Hematopoietic multipotent progenitor cell (in vitro differentiated cells): ENCODE measurements at places on chromosomes 6 and 20.

DNA sequence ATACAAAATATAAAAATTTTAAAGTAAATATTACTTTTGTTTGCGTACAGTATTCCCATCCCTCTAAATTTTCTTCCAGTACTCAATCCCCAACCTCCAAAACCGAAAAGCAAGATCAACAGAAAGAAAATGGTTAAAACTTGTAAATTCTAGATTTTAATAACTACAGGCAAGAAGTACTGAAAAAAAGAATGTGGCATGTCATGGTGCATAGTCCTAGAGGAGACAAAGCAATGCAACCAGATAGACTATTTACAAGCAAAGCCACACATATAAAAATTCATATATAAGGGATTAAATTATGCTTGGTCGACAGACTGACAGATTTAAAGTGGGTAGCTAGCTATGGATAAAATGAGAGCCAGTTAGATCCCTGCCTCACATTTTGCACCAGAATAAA is 56.5 kb upstream of the HFE start:
- no peak for DNase-seq

DNA sequence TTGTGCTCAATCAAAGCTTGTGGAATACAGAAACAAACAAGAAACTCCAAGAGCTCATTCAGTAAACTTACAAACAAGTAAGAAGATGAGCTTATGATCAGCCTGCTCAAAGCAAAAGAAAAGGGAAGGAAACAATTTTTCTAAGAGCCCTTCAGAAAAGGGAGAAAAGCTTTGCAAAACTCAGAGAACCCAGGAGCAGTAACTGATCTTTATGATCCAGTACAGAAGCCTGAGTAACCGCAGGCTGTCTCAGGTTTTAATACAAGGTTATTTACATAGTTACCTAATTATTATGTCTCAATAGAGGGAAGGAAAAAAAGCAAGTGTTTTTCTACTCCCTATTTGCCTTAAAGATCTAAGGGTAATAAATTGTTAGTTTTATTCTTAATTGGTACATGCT is 226.5 kb downstream of the MAFB start:
- no peak for DNase-seq

- DNase-seq: no peak
Observed at GRCh38 chr20:29878281-29878741, 1379.2 kb upstream of the DEFB115 start.

DNA sequence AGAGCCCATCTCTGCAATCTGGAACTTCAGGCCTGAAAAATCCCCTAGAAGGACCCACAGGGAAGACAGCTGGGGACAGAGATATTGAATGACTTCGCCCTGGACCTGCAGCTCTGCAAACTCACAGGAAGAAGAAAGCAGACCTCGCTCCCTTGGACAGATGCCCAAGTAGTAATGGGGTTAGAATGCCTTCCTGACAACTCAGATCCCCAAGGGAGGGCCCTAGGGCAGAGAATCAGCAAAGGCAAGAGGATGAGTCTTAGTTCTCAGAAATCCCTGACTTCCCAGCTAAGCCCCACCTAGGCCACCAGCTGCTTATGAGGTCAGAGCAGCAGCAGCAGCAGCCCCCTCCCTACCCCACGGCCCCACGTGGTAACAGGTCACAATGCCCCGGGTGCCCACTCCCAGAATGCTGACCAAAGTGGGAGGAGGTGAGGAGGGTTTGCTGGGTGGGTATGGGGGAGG is at the start of gene C20orf141:
Gene C20orf141, plus strand, starts transcription at position 401 of the 465 bp plus-strand sequence. CDS start 198 bp downstream, outside the sequence.
- no peak for DNase-seq

- DNase-seq: no peak
Observed at GRCh38 chr6:17475606-17476244, 82.3 kb downstream of the CAP2 start.

DNA sequence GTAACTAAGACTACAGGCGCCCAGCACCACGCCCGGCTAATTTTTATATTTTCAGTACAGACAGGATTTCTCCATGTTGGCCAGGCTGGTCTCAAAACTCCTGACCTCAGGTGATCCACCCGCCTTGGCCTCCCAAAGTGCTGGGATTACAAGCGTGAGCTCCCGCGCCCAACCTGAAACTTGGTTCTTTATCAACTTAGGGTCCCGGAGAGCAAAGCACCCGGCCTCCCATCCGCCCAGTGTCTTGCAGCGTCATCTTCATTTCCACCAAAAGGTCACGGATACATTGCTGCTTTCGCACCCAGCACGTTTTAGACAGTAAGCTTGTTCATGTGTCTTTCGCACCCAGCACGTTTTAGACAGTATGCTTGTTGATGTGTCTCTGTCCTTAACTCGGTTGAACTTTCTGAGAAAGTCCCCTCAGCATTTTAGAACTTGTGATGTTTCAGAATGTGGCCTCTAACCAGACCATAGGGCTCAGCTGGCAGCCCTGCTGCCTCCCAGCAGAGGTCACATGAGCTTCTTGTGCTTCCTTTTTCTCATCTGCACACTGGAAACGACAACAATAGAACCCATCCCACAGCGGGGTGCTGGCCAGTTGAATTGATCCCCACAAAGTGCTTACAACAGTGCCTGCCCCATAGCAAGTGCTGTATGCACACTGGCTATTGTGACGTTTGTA is 48.8 kb downstream of the PRR18 start:
- DNase-seq: peak; percentile 38

DNA sequence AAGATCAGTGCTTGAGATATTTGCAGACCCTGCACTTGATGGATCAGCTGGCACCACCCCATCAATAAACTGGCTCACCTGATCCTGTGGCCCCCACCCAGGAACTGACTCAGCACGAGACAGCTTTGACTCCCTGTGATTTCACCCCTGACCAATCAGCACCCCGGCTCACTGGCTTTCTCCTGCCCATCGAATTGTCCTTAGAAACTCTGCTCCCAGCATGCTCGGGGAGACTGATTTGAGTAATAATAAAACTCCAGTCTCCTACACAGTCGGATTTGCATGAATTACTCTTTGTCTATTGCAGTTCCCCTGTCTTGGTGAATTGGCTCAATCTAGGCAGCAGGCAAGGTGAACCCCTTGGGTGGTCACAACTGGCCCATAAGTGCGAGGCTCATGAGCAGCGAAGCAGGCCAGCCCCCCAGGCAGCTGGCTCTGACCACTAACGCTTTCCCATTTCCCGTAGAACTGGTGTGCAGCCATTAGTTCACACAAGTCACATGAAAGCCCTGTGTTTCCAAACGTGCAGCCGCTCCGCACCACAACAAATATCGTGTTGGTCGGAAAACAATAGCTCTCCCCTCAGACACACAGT is 79.6 kb downstream of the RSPH3 start:
- DNase-seq: no peak
